ENCODE measurements at places on chromosomes 4 and X.

- DNase-seq, result no peak
These were observed 433.2 kb downstream of the STIM2 start for GRCh38 chr4:27293831-27294230.

DNA sequence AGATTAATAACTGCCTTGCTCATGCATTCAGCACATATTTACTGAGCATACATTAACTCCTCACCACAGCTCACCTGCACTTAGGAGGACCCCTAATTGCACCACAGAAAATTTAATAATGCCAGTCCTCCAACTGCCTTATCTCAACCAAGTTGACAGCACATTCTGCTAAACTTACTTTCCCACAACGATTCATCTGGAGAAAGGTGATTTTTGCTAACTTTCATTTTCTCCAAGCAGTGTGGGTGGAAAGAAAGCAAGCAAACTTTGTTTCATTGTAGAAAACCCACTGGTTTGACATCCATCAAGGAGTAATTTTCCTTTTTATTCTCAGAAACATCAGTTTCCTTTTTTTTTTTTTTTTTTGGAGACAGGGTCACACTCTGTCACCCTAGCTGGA, 49.1 kb downstream of the RASGEF1B start:
- no peak for DNase-seq

DNA sequence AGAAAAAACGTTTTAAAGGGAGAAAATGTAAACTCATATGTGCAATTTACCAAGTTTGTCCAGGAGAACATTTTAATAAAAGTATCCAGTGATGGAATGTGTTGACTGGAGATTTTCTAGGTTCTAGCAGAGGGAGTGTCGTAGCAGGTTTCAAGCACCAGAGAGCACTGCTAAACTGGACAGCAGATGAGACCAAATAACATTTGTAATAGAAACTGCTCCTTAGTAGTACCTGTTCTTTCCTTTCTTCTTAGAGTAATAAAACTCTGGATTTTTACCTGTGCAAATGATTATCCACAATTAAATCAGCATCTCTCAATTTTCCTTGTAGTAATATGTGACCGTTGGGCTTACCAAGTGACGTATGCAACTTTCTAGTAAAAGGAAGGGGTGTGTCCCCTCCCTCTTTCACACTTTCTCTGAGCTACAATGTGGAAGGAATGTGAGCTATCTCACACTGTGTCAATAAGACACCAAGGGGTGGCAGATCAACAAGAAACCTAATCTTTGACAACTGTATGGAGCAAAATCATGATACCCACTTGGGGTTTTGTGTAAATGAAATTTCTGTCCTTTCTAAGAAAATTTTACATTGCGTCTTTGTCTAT, 9.5 kb downstream of the HPGDS start:
- DNase-seq, result no peak

- DNase-seq, result no peak
These were observed 122.6 kb downstream of the RCHY1 start for GRCh38 chr4:75391489-75392166.

- peak; percentile 55 for DNase-seq
These were observed 1.3 kb downstream of the TBL1X start for GRCh38 chrX:9466124-9466495.

DNA sequence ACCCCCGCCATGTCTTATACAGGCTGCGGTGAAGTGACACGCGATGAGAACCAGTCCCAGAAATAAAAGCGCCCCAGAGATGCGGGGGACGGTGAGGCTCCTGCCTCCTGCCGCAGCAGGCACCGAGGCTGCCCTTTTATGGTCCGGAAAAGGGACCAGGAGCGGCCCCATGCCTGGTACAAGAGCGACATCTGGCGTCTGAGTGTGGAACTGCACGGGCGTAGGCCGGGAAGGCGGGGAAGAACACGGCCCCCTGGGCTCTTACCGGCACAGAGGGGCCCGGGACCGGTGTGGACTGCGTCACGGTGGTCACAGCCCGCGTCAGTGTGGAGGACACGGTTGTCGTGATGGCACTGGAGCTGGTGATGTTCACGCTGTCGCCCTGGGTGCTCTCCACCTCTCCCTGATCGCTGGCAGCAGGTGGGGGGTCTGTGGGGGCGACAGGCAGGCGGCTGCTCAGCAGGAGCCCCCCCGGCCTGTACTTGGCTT, 8.9 kb upstream of the RENBP start:
- DNase-seq, result peak; percentile 92

DNA sequence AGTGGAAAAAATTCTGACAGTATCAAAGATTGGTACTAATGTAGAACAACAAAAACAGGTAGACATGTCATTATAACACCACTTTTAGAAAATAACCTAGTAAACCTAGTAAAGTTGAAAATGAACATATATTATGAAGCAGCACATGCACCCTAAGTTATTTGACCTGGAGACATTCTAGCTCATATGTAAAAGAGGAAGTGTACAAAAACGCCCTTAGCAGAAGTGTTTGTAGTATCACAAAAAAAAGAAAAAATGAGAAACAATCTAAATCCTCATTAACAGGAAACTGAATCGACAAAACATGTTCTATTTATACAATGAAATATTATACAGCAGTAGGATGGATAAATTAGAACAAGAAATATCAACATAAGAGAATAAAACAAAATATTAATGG, 318.9 kb upstream of the PPP1R2C start:
- DNase-seq, result no peak

DNA sequence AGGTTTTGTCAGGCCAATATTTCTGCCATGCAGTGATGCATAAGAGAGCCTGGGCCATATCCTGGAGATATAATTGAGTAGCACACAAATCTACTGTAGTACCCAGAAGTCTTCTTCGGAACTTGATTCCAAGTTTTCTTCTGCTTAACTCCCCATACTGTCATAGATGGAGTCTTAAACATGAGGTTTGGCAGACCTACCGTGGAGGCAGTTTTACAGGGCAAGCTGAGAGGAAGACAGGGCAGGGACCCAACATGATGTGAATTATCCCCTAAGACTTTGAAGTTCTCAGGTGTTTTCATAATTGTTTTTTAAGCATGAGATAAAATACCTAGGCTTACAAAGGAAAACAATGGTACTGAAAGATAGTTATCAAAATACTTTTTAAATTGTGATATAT, 18.2 kb downstream of the NHSL2 start:
- DNase-seq, result no peak

GRCh38 chrX:109843963-109844751, 111.1 kb upstream of the ACSL4 start:
- no peak for DNase-seq

DNA sequence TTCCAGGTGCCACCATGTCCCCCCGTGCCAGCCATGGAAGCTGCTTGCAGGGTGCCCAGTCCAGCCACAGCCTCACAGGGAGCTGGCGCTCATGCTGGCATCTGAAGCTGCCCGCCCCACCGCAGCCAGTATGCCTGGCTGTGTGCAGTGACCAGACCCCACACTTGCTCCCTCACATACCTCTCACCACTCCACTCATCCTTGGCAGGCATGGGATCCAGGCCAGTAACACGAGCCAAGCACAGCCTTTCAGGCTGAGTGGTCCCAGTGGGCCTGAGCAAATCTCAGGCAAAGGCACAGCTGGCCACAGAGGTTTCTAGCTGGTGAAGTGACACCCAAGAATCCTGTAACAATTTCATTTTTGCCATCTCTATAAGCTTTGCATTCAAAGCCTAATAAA, 48.4 kb upstream of the SEC24B start:
- DNase-seq, result no peak

- DNase-seq, result no peak
These were observed 531 bp downstream of the RUFY3 start for GRCh38 chr4:70722199-70722791.

DNA sequence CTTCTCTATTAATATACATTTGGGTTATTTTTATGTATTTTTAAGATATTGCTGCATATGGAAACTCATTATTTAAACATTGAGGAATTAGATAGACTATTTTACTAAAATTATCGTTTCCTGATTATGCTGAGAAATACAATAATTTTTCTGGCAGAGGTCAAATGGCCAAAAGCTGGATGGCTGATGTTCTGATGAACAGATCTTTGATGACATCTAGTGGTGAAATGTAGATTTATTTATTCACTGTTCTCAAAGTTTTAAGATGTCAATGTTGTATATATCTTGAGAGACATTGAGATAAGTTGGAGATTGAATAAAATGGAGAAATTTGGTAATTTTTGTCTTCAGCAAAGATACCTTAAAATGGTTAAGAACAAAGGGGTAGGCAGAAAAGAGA, 96.2 kb downstream of the UGT8 start:
- DNase-seq, result no peak

DNA sequence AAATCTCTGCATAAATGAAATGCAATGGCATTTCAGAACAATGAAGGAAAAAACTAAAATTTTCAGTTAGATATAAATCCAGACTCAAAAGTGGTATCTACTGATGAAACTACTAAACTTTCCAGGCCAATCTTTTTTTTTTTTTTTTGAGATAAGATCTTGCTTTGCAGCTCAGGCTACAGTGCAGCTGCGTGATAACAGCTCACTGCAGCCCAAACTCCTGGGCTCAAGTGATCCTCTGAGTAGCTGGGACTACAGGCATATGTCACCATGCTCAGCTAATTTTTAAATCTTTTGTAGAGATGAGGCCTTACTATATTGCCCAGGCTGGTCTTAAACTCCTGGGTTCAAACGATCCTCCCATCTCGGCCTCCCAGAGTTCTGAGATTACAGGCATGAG, 1228.2 kb upstream of the ADGRL3 start:
- DNase-seq, result no peak

GRCh38 chr4:155514628-155515027, 137.9 kb upstream of the MAP9 start:
- no peak for DNase-seq

GRCh38 chr4:83548151-83548905, 12.4 kb downstream of the GPAT3 start:
- DNase-seq, result peak; percentile 78
